ENCODE measurements at places on chromosomes 1 and 21.
A peak's percentile ranks its signal among the peaks of the same experiment; 100 is the strongest.

DNA sequence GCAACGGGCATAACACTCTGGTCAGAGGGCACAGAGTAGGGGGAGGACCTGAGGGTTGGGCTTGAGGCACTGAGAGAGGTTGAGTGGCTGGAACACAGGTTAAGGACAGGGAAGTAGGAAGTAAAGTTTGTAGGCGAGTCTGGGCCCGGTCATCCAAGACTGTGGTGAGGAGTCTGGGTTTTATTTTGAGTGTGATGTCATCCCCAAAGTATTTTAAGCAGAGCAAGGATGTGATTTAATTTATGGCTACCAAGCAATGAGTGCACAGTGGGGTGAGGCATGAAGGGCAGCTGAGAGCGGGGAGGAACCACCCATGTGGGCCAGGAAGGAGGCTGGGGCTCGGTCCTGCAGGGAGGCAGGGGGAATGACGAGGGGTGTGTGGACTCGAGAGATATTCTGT, 11.2 kb upstream of the VWA5B1 start:
- DNase-seq, result peak; percentile 77

DNA sequence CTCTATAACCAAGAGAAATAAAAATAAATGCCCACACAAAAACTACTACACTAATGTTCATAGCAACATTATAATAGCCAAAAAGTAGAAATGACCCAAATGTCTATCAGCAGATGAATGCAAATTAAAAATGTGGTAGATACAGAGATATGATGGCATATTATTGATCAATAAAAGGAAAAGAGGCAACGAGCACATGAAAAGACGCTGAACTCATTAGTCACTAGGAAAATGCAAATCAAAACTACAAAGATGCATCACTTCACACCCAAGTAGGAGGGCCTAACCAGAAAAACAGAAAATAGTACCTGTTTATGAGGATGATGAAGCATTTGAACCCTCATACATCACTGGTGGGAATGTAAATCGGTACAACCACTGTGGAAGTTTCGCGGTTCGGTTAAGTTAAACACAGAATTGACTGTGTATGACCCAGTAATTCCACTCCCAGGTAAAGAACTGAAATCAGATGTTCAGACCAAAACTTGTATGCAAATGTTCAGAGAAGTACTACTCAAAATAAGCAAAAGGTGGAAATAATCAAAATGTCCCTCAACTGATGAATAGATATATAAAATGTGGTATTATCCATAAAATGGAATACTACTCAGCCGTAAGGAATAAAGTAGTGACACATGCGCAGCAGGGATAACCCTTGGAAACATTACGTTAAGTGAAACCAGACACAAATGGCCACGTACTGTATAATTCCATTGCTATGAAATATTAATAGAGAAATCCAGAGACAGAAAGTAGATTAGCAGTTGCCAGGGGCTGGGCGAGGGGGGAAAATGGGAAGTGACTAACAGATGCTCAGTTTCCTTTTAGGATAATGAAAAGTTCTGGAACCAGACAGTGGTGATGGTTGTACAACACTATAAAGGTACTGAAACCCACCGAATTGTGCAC, 3.1 kb downstream of the USP48 start:
- no peak for DNase-seq

DNA sequence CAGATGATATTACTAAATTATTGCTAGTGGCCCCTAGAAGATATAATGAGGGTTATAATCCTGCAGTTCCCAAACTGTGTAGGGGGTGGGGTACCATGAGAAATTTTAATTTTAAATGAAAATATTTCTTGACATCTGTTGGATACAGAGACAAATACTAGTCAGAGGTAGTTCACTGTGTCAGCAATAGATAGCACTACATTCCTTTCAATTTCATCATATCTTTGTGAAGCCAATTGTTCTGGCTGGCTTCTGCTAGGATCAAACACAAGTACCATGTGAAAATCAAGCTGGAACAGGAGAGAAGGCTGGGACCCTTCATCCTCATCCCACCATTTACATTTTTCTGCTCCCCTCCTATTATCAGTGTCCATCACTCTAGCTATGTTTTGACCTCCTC, 208.1 kb downstream of the USH2A start:
- no peak for DNase-seq

DNA sequence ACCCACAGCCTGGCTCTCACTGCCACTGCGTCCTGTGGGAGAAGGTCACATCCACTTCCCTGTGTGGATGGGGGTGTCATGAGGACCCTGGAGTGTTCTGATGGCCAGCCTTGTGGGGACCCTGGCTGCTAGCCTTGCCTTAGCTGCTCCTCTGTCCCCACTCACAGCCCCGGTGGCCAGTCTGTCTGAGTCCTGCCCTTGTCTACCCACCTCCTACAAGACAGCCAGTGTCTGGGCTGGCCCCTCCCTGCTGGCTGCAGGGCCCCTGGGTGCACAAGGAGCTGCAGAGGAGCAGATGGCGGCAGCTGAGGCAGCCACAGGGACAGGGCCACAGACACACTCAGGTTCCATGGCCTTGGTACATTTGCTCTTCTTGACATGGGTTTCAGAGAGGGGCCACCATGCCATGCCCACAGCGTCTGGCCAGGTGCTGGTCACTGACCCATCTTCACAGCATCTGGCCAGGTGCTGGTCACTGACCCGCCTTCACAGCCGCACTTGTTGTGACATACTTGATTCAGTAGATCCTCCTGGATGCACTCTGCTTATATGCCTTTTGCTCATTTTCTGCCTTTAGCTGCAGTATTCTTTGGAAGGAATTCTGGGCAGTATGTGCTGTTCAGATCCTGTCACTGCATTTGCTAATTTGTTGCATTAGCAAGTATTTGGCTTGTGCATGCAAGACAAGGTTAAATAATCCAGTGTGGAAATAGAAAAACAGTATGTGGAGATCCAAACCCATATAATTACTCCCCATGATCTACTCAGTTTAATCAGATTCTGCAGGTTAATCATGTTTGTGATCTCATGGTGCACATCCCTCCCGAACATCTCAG, 157.8 kb downstream of the PCBP3 start:
- peak; percentile 4 for DNase-seq

DNA sequence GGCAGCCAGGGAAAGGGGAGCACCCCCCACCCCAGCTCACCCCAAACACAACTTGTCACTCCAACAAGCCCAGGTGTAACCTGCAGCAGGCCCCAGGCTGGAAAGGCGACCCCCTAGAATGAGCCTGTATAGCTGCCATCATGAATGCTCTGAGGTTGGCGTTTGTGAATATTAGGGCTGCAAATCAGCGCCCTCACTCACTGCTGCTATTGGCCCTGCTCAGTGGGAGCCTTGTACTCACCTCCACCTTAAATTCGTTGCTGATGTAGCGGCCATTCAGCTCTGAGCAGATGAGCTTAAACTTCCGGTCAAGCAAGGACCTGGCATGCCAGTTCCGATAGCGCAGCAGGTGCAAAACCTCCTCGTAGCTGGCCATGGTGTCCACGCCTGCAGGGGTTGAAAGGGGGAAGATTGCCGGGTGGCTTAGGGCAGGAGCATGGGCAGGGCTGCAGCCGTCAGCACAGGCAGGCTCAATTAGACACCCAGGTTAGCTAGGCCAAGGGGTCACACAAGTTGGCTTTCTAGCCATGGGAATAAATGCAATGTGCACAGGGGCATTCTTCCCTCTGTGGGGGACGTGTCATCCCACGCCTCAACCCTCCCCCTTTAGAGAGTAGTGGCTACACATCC, 81.7 kb downstream of the PIK3CD start:
- no peak for DNase-seq

DNA sequence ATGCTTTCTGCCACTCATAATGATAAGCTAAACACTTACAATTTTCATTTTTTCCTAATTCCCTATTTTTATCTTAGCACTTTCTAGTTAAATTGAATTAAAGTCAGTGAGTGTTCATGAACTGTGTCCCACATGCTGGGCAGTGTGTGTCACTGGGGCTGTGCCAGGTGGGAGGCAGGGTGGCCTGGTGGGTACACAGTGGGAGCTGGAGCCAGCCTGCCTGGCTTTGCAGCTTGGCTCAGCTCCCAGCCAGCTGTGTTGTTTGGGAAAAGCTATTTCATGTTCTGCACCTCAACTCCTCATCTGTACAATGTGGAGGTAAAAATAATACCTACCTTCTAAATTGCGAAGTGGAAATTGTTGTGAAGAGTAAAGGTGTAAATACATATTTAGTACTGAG, 238.4 kb downstream of the PLA2G4A start:
- DNase-seq, result no peak

Measured in AG20443 (cell line).